Activated CD4-positive, alpha-beta T cell treated with anti-CD3 and anti-CD28 coated beads, Interleukin-10, Interleukin-2, amounts not matched to agents 100 ng/mL and 50 ng/mL, durations not matched to agents 16 hours and 8 hours (primary cell): ENCODE measurements at places on chromosomes 2 and 18.

DNA sequence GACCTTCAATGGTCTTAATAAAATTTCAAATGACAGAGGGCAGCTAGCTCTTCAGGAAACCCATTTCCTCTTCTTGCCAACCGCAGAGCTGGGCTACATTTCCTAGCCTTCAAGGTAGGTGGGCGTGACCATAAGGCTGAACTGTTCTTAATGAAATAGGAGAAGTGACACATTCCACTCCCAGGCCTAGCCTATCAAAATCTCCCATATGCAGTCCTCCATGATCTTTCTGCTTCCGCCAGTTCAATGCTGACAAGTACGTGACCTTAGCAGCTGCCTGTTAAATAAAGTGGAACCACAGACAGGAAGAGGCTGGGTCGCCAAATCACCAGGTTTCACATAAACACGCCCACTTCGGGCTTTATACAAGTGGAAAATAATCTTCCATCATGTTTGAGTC, 13.2 kb downstream of the SERPINE2 start:
- peak; percentile 79 for DNase-seq

GRCh38 chr2:229344151-229344551, 73.1 kb upstream of the PID1 start:
- DNase-seq: no peak

DNA sequence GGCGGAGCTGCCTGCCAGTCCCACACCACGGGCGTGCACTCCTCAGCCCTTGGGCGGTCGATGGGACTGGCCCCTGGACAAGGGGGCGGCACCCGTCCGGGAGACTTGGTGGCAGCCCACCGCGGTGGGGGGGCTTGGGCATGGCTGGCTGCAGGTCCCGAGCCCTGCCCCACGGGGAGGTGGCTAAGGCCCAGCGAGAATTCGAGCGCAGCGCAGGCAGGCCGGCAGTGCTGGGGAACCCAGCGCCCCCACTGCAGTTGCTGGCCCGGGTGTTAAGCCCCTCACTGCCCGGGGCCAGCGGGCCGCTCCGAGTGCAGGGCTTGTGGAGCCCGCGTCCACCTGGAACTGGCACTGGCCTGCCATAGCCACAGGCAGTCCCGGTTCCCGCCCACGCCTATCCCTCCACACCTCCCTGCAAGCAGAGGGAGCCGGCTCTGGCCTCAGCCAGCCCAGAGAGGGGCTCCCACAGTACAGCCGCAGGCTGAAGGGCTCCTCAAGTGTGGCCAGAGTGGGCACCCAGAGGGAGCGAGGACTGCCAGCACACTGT, 742.9 kb upstream of the DDX18 start:
- DNase-seq: no peak

DNA sequence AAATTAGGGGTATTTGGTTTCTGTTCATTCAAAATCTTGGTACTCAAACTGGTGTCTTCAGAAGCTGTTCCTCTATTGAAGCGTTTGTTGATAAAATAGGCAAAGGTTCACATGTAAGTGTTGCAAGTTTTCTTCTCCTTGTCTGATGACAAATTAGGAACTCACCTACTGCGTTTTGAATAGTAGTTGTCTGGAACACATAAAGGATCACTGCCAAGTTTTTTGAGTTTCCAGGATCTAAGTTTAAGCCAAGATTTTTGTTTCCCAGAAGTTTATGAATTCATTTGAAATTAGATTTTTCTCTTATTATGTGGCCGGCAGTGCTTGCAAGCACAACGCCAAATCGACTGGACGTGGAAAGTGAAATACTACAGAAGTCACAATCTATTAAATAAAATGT, 85.4 kb downstream of the ARHGEF33 start:
- no peak for DNase-seq
